Stimulated activated CD8-positive, alpha-beta memory T cell treated with anti-CD3 and anti-CD28 coated beads, Interleukin-15, amount 100 ng/mL, for 1 hour (primary cell): ENCODE measurements at places on chromosomes 5 and 9.
A peak's percentile ranks its signal among the peaks of the same experiment; 100 is the strongest.

DNA sequence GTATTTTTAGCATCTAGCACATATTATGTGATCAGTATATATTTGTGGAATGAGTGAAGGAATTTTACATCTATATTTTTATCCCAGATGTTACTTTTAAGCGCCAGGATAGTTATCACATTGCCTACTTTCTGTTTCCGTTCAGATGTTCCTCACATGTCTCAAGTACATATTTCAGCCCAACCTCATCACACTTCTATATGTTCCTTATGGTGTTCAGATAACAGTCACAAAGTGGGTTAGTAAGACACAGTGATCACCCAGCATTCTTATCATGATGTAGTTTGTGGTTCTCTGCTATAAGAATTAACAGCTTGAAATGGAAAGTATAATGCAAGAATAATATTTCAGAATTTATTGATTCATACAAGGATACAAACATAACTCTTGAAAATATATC lies 170.0 kb upstream of the RASA1 start:
- no peak for DNase-seq

DNA sequence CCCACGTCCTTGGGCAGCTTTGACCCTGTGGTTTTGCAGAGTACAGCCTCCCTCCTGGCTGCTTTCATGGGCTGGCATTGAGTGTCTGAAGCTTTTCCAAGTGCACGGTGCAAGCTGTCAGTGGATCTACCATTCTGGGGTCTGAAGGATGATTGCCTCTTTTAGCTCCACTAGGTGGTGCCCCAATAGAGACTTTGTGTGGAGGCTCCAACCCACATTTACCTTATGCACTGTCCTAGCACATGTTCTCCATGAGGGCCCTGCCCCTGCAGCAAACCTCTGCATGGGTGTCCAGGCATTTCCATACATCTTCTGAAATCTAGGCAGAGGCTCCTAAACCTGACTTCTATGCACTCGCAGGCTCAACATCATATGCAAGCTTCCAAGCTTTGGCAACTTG lies 644.2 kb upstream of the CDH9 start:
- DNase-seq: no peak

DNA sequence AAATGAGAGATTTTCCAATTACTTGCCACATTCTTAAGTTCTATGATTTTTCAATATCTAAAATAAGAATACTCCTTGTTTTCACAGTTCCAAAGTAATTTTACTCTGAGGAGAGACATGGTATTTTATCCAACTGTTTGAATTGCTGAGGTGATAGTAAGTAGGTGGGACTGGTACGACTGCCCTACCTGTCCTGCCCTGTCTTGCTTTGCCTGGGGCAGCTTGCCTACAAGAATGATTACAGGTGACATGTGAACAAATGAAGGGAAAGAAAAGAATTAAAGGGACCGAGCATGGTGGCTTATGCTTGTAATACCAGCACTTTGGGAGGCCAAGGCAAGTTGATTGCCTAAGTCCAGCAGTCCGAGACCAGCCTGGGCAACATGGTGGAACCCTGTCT lies 41.6 kb upstream of the HMGCS1 start:
- DNase-seq: no peak

GRCh38 chr5:115813719-115814118 lies 2.7 kb downstream of the CDO1 start:
- DNase-seq: no peak

GRCh38 chr5:67206929-67207328 lies 10.3 kb upstream of the CD180 start:
- peak; percentile 64 for DNase-seq

DNA sequence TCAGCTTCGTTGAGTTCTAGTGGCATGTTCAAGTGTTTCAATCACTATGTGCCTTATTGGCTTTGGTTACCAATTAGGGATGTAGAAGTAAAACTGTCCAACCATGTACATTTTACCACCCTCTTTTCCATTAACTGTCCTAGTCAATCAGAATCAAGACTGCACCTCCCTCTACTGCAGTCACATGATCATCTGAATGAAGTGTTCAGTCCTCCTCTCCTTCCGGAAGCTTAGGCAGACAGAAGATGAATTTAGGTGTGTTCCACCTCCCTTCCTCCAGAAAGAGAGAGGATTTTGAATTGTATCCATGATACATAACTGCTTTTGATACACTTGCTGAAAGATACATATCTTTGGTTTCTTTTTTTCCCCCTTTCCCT lies 133.7 kb downstream of the ERCC6L2 start:
- no peak for DNase-seq

DNA sequence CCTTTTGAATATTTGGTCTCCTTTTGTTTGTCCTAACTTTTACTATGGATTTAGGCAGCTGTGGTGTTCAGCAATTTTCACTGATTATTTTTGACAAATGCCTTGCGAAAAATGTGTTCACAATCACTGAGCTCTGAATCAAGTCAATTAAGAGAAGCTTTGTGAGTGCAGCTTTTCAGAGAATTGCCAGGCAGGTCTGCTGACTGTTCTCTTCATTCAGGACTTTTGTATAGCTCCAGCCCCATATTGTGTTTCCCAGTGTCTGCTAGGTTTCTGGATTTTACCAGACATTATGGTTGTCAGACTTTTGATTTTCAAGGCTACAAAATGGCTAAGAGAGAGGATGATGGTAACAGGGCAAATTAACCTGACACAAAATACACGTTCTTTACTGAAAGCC lies 1055.9 kb downstream of the CDH18 start:
- DNase-seq: no peak

DNA sequence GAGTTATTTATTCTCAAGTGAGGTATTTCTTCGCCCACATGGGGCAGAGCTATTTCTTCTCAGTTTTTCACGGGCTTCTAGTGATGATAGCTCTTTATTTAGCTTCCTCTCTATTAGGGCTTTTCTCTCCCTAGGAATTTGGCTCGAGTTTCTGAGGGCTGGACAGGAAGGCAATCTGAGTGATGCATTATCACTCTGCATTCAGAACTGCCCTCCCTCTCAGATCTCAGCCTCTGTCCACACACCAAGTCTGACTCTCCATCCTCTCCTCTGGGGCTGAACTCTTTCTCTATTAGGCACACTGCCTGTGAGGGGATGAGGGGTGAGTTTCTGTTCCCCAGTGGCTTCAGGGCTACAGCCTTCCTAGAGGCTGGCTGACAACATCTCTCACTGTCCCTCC lies 14.9 kb upstream of the SCAMP1 start:
- DNase-seq: no peak

DNA sequence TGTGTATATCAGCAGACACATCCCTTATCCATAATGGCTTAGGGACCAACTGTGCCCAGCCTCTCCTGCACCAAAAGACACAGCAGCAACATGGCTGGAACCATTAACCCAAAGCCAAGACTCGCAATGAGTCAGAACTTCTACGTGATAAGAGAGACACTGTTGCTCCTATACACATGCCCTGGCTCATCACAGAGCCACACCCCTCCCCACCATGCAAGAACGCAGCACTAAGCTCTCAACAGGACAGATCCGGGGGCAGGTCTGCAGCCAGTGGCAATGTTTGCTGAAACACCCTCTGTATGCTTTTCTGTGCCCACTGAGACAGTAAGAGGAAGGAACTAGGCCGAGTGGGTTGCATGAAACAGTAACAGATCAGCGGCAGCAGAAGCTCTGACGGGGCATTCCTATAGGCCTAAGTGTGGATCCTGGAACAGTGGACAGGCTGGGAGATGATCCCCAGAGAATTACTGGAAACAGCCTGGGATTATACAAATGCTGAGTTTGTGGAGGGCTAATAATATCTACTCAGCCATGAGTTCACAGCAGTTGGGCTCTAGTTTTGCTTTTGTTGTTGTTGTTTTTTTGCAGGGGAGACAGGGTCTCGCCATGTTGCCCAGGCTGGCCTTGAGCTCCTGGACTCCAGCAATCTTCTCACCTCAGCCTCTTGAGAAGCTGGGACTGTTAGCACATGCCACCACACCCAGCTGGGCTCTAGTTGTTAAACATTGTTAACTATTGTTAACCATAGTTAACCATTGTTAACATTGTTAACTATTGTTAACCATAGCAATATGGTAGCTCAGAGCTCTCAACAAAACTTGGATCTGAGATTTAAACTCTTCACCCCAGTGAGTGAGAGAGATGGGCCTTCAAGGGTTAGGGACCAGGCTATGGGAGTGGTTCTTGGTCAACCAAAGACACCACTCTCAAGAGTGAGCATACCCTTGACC lies 41.0 kb downstream of the B4GALT1 start:
- DNase-seq: no peak

DNA sequence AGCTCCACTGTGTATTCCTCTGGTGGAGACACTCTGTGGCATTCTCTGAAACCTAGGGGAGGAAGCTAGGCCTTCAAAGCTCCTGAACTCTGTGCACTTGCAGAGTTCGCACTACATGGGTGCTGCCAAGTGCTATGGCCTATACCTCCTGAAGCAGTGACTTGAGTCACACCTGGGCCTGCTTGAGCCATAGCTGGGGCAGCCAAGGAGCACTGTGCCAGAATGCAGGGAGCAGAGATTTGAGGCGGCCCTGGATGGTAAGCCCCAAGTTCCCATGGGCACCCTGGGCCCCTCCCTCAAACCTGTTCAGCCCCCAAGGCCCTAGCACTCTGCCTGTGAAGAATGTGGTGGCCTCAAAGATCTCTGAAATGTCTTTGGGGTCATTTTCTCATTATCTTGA lies 212.9 kb downstream of the SPATA31A6 start:
- no peak for DNase-seq

GRCh38 chr5:160285316-160285715 lies 27.0 kb downstream of the CCNJL start:
- no peak for DNase-seq

GRCh38 chr5:103908336-103909080 lies 345.9 kb upstream of the NUDT12 start:
- no peak for DNase-seq

DNA sequence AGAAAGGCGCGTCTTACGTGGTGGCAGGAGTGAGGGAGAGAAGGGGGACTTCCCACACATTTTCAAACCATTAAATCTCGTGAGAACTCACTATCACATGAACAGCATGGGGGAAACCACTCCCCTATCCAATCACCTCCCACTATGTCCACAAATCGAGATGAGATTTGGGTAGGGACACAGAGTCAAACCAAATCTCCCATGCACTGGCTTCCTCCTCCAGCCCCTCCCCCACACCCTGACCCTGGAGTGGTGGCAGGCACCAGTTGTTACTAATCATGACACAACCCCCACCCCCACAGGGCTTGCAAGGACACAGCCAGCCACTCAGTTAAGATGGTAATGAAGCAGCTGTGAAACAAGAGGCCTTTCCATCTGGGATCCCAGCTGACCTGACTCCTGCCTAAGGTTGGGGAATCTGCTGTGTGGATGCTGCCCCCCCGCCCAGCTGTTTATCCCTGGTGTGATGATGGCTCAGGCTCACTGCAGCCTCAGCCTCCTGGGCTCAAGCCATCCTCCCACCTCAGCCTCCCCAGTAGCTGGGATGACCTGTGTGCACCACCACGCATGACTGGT lies 57.1 kb upstream of the FUBP3 start:
- DNase-seq: no peak

DNA sequence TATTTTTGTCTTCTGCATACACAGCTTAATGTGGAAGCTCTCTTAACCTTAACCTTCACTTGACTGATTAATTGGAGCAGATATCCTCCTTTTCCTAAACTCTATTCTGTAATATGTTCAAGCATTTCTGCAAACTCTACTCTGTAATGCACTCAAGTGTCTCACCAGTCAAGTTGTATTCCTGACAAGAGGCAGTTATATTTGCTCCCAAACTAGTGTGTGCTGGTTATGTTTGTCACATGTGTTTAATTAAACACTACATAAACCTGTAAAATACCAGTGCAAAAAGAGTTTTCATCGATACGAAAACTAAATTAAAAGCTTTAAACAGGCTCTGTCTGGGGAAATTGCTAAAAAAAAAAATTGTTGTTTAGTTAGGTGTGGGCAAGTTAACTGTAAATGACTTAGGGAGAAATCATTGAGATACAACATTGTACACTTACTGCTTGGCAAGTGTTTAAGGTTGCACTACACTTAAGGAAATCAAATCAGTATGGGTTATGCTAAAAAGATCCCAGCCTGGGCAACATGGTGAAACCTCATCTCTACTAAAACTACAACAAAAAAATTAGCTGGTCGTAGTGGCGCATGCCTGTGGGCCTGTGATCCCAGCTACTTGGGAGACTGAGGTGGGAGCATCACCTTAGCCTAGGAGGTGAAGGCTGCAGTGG lies 6.7 kb downstream of the FAF2 start:
- no peak for DNase-seq

- no peak for DNase-seq
Observed at GRCh38 chr5:10578869-10579268, 15.0 kb downstream of the ANKRD33B start.

DNA sequence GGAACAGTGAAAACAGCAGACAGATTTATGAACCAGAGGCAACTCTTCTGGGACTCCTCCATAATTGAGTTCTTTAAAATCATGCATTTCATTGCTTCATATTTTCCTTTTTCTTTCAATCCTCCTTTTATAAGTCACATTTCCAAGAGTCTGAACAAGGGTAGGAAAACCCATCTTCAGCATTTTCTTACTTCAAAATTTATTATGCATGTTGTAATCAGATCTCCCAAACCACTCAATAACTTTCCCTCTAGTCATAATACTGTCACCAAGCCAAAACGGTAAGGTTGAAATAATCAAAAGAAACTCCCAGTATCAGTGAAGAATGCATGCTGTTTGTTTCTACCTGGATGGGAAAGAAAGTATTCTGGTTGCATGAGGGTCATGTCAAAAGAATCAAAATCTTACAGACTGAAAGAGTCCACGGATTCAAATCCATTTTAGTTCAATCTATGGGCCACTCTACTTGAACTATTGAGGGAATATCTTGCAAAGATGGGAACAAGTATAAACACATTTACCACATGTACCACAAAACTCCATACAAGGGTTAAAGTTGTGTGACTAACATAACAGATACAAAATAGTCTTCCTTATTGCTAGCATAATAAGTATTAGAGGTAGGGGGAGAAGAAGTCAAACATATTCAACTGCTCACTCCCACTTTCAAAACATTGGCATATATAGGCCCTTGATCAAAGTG lies 797.3 kb downstream of the MAT2B start:
- DNase-seq: no peak

DNA sequence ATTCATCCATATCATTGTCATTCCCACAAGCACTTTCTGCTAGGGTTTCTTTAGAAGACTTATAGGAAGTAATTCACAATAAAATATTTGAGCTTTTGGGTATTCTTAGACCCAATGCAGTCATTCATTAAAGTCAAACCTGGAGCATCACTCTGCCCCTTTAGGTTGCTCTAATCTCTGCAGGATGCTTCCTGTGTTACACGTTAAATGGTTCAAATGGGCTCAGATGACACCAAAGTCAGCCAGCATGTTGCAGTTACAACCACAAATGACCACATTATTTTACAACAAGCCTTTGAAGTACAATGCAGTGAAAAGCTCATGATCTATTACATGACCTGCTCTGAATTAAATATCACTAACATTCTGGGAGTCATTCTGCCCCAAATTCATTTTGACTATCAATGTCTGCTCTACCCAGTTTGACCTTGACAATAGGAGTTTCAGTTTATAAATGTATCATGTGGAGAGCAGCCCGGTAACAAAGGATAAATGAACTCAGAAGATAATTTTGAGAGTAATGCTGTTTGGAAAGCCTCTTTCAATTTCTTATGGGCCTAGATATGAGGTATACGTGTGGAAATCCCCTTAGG lies 668.6 kb upstream of the DMAC1 start:
- DNase-seq: no peak
